ENCODE measurements at places on chromosomes 6 and 20.

GRCh38 chr20:46063151-46063550, 26.6 kb downstream of the NCOA5 start:
- DNase-seq: no peak

DNA sequence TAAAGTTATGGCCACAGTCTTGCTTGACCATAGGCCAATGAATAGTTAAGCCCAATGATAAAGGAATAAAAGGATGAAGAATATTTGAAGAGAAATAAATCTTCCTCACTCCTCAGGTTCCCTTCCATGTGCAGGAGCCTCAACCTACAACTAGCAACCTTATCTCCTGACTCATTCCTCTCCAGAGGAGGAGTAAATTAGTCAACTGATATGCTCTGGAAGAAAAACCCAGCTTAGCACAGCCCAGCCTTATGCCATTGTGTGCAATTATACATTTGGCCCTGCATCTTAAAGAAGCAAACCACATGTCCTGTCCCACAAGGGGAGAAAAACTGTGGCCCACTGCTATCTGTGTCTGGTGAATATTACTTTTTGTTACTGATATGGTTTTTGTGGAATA, 82.1 kb downstream of the PHIP start:
- no peak for DNase-seq

GRCh38 chr6:10886691-10887502, at the start of gene SYCP2L:
SYCP2L (plus strand) TSS chr6:10887052; CDS start chr6:10887127, 75 bp downstream.
- no peak for DNase-seq

DNA sequence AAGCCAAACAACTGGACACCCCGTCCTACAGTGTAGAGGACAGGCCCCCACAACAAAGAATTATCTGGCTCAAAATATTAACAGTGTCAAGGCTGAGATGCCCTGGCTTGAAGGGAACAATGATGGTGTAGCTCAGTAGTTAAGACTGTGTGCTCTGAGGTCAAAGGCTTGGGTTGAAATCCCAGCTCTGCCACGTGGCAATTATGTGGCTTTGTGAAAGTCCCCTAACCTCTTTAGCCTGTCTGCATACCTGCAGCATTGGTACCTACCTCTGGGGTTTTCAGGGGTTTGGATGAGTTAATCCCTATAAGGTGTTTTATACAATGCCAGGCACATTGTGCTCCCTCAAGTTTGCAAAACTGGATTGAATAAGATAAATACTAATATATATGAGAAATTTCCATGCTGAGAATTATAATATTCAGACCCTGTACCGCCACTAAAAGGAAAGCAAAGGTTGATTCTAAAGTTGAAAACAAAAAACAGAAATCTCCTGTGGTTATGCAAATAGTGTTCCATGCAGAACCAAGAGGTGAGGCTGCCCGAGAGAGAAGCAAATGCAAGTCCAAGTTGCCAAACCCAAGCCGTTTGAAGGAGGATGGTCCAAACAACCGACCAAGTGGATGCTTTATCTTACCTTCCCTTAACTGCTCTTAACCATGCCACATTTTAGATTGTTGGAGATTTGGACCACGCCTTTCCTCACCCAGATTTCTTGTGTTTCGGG, 199.8 kb downstream of the NFATC2 start:
- DNase-seq: no peak

DNA sequence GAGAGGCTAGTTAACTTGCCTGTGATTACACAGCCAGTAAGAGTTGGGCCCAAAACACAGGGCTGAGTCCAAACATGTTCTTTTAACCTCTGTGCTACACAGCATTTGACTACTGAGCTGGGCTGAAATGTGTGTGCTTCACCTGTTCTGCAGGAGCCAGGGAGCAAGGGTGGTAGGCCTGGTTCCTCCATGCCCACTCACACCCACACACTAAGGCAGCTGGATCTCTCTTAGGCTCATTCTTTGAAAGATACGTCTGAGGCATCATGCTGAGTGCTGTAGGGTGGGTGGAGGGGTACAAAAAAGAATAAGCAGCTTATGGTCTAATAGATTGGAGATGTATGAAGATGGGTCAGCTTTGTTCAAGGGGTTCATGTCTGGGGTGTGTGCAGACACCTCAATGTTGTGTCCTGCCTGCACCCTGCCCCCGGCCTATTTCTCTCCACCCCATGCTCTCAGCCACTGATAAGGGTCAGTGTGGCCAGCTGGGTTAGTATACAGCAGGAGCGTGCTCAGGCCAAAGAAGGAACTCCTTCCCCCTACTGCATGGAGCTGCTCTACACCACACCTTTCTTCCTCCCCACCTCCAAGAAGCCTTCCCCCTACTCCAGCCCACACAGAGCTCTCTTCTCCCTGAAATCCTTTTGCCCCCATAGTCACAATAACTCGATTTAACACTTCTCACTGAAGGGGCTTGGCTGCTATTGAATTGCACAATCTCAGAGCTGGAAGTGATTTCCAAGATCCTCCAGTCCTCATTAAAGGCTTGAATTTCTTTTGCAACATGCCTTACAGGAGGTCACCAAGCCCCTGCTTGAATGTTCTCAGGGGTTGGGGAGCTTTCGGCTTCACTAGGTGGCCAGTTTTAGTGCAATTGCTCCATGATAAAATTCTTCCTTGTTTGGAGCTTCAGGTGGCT, 3.4 kb downstream of the PPP2R5D start:
- no peak for DNase-seq
